ENCODE measurements at places on chromosomes 5 and 9. TPM values are rescaled to one million over a fixed set of nuclear protein-coding genes. Genes with fewer than 3 reads are reported as not detected.

DDX41 gene
- 149 TPM for total RNA-seq

TBCA gene
- total RNA-seq, result 272 TPM

ASS1 gene
- 20.0 TPM for total RNA-seq

ADGRV1 gene
- total RNA-seq, result 0.62 TPM

BTNL3 gene
- total RNA-seq, result not detected

TAF1L gene
- not detected for total RNA-seq

IER5L gene
- total RNA-seq, result 51.5 TPM

ZNF484 gene
- total RNA-seq, result 2.0 TPM

NOTCH1 gene
- 12.3 TPM for total RNA-seq

C9 gene
- total RNA-seq, result not detected

CATSPER3 gene
- 0.41 TPM for total RNA-seq

CTNND2 gene
- total RNA-seq, result not detected

AFAP1L1 gene
- total RNA-seq, result 13.1 TPM

CYSRT1 gene
- total RNA-seq, result 5.1 TPM

CCDC152 gene
- total RNA-seq, result not detected

NRG2 gene
- 2.0 TPM for total RNA-seq

FRMD3 gene
- 4.2 TPM for total RNA-seq

OMD gene
- not detected for total RNA-seq

THBS4 gene
- 0.14 TPM for total RNA-seq

DMXL1 gene
- 8.4 TPM for total RNA-seq

MARCHF11 gene
- total RNA-seq, result not detected

UHRF2 gene
- 25.2 TPM for total RNA-seq

MSX2 gene
- 4.6 TPM for total RNA-seq
